ENCODE measurements at places on chromosomes 7 and 10.

GRCh38 chr10:28548781-28549498 lies 16.0 kb downstream of the WAC start:
- DNase-seq: no peak

DNA sequence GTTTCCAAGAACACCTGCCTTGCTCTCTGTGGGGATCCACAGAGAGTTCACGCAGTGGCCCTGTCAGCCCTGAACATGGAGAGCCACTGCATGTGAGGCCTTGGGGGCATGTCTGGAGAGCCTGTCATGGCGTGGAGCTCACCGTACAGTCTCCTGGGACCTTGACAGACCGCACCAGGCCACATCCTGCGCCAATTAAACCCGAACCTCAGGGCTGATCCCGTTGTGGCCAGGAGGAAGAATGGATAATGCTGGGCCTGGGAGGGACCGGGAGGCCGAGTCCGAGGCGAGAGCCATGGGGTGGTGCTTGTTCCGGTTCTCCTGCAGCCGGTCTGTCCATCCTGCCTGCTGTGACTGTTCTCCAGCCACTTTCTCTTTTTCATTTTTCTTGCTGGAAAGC lies 68.7 kb downstream of the DNAJB6 start:
- DNase-seq: no peak

DNA sequence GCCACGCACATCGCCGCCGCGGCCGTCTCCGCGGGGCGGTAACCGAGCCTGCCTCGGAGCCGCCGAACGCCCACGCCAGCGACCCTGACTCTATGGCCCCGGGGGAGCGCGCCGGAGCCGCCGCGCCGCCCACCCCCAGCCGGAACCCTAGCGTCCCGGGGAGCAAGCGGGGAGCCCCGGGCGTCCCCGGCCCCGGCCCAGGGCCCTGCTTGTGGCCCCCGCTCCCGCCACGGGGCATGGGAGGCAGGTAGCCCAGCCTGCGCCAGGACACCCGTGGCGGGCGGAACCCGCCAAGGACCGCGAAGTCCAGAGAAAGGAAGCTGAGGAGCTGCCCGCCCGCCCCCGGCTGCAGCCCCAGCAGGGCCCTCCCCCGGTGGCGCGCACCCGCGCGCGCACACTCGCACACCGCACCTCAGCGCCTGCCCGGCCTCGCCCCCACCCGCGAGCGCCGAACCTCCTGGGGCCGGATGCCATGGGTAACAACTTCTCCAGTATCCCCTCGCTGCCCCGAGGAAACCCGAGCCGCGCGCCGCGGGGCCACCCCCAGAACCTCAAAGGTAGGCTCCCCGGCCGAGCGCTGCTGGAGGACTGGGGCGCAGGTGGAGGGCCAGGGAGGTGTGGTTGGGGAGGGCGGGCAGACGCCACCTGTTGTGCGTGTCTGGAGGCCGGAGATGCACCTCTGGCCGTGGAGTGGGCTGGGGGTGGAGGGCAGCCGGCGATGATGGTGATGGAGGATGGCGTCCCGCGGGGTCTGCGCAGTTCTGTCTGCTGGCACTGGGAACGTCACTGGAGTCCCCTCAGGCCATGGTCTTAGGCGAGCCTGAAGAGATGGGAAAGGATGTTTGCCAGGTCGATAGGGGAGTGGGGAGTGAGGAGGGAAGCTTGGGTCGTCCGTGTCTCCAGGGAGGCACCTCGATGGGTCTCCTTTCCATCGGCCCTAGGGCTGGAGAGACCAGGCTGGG lies 692 bp downstream of the NEURL1 start:
- no peak for DNase-seq

- peak; percentile 61 for DNase-seq
Observed at GRCh38 chr7:23235813-23236221, 10.8 kb upstream of the GPNMB start.

DNA sequence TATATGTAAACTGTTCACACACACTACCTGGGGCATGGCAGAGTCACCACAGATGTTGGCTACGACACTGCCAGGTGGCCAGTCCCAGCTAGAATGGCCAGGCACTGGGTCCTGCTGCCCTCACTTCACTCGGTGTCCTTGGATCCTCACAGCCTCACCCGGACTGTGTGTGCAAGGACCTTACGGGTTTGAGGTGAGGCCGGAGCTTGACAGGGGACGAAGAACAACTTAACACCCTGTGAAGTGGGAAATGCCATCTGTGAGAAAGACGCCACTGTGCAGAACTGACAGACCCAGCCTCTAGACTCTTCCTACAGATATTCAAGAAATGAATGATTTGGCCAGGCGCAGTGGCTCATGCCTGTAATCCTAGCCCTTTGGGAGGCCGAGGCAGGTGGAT lies 46.7 kb downstream of the KLRG2 start:
- no peak for DNase-seq

DNA sequence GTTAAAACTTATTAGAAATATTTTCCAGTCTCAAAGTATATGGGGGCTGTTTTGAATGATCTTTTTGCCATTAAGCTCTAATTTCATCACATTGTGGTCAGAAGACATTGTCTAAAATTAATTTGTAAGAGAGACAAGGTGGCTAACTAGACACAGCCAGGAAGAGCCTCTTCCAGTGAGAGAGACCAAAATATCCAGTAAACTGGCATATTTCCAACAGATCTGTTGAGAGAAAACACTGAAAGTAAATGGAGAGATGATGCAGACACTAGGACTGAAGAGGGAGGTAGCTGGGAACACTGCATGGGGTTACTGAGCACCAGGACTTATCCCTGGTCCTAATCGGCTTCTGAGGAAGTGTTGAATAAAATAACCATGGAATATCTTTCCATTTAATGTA lies 101.5 kb upstream of the TAS2R16 start:
- no peak for DNase-seq

DNA sequence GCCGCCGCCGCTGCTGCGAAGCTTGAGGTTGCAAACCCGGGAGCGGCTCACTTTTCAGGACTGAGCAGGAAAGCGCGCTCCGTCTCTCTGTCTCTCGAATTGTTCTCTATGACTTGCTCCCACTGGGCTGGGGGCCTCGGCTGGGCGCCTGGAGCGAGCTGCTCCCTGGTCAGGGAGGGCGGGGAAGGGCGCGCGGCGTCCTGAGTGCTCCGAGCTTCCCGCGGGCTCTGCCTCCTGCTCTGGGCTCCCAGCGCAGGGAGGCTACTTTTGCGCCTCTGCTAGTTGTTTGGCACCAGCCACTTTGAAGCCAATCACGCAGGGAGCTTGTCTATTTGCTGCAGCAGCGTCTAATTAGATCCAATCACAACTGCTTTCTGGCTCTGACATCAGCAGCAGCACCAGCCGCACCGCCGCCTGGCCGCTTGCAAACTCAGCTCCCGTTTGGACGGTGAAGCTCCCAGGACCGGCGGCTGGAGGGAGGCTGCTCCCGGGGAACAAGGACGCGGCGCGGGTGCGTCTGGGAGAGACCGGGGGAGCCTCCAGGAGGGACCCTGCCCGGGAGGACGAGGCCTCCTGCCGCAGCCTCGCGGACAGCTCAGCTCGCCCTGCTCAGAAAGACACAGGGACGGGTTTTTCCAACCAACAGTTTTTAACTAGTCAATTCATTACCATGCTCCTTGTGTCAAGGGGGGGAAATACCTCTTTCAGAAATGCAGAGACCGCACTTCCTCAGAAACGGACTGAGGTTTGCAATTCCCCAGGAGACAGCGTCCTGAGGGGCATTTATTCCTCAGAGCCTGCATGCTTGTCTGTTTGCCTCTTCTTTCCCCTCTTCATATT lies at the start of gene ADARB2:
TSS of gene ADARB2 (minus strand) at position 304 of the 840 bp plus-strand sequence.
- DNase-seq: peak; percentile 6

DNA sequence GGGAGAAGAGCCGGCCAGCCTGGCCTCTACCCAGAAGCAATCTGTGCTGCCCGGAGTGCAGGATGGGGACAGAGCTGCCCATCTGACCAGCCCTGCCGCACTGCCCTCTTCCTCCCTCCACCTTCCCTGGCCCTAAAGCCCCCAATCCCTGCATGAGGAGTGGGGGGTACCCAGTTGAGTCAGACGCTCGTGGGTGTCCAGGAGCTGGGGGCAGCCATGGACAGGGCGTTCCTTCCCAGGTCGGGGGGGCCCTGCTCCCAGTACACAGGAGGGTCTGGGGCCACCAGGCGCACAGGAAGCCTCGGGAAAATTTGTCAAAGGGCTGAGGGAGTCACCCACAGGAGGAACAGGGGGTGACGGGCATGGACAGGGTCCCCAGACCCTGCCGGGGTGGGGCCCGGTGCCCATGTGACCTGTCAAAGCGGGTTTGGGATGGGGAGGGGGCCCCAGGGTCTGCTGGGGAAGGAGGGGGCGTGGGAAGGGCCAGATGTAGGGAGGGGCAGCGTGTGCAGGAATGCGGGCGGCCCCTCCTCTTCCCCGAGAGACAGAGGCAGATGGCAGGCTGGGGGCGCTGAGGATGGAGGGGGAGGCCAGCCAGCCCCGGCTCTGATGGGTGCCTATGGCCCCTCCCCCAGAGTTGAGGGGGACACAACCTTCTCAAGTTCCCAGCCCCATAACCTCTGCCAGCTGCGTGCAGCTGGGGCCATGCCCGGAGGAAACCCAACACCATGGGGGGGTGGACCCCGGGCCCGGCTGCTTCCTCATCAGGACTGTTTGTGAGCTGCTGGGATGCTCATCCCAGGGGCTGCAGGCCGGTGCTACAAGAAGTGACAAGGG lies 21.5 kb upstream of the GRIFIN start:
- DNase-seq: no peak

DNA sequence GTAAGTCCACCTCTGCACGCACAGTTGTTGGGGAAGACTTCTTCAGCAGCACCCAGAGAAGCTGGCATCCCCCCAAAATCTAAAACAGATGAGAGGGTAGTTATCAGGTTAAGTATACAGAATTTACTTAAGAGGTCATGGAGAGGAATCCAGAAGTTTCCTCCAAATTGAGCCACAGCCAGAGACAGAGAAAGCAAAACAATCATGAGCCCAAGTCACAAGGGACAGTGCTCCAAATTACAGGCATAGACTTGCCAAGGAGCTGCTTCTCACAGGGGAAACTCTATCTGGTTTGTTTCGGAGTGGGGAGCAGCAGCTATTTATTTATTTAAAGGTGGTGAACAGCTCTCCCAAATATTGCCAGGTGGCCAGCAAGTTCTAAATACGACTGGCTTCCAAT lies 308.4 kb downstream of the SKIDA1 start:
- no peak for DNase-seq

DNA sequence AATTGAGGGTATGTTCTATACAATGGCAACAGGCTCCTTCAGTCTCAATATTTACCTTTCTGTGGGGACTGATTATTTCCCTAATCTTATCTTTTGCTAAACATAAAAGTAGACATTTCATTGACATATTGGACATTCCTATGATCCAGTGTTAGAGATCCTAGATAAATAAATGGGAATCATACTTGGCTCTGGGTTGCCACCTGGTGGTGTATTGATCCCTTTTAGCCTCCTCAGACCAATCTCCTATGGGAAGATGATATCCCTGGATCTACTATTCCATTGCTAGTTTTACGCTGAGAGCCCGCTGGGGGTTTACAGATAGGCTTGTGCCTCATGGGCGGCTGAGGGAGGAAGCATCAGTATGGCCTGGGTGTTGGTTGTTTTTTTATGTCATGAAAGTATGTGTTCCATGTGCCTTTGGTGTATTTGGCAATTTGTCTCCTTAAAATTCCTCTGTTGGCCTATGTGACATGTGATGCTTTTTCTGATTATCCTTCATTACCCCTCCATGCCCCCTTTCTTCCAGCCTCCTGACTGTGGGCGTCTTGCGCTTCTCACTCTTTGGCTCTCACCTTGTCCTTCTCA lies 18.8 kb downstream of the CELF2 start:
- DNase-seq: no peak

DNA sequence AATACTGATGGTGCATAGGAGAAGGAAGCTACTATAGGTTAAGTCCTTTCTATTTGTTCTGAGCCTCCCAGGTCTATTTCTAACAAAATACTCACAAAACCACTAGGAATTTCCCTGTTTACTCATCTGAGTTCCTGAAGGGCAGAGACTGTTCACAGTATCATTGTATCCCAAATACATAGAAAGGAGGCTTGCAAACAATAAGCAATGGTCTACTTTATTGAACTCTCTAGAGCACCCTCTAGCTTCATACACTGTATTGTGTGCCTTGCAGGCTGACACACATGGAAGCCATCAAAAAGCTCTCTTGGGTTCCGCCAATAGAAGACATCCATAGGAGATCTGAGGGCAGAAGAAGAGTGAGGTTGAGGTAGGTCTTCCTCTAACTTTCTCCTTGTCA lies 826.1 kb downstream of the GRM8 start:
- no peak for DNase-seq

GRCh38 chr10:45278860-45279498 lies 36.4 kb downstream of the OR13A1 start:
- no peak for DNase-seq

DNA sequence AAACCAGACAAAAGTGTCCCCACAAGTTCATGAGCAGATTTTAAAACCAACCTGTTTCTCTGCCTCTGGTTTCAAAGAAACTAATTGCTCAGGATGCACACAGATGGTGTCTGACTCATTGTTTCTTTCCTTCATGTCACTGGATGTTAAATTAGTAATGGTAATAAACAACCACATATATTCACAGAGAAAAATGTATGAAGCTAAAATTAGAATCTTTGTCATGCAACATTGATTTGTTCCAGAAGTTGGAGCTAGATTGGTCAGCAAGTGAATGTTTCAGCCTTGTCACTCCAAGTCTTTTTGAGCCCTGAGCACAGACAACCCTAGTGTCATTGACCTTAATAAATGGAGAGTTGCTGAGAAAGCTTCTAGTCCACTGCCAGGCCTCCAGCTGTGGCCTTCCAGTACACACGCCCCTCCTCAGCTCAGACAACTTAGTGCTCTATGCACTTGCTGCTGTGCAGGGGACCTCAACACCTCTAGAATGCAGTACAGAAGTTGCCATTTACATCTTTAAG lies 175.9 kb downstream of the CCDC71L start:
- peak; percentile 92 for DNase-seq

GRCh38 chr10:29120216-29120615 lies 168.7 kb upstream of the LYZL1 start:
- peak; percentile 85 for DNase-seq

- DNase-seq: no peak
Observed at GRCh38 chr7:75938921-75939320, 24.0 kb downstream of the POR start.

DNA sequence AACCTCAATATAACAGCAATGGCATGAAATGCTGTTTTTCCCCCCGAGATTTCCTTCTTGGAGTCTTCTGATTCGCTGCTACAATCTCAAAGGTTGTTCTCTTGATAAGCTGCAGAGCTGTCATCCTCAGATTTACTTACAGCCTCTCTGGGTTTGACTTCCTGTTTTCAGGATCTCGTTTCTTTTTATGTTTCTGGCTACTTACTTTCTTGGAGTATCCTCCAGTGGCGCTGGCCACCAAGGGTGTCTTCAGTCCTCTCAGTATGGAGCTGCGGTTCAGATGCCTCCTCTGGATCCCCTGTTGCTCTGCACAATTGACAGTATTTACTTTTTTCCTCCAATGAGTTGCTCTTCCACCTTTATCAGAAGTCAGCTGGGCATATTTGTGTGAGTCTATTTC lies 152.0 kb upstream of the TMEM72 start:
- DNase-seq: no peak

DNA sequence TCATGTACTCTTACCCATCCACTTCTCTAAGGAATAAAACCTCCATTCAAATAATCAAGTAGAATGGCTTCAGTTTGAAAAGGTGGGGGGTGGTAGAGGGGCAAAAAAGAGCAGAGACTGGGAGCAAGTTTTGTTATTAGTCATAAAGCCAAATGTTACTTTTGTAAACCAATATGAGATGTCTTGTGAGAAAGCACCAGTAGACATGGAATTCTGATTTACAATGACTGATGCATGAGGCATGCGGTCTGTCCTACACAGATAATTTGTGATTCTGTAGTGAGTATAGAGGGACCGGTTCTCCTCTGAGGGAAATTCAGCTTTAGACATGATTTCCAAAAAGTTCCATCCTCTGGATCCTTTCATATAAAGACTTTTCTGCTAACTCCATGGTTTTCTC lies 12.9 kb upstream of the ABCA13 start:
- DNase-seq: no peak

- no peak for DNase-seq
Observed at GRCh38 chr10:97131181-97131628, 54.6 kb downstream of the SLIT1 start.
